ENCODE measurements at places on chromosomes 6 and 20.

DNA sequence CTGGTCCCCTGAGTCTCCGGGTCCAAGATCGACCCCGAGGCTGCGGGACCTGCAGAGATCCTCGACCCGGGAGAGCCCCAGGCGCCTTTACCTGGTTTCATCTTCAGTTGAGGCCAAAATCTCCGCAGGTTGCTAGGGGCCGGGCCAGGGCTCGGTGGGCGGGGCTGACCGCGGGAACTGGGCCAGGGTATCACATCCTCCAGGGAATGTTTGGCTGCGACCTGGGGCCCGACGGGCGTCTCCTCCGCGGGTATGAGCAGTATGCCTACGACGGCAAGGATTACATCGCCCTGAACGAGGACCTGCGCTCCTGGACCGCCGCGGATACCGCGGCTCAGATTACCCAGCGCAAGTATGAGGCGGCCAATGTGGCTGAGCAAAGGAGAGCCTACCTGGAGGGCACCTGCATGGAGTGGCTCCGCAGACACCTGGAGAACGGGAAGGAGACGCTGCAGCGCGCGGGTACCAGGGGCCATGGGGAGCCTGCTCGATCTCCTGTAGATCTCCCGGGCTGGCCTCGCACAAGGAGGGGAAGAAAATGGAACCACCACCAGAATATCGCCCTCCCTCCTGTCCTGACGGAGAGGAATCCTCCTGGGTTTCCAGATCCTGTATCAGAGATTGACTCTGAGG is 53.8 kb upstream of the POLR1H start:
- no peak for DNase-seq

DNA sequence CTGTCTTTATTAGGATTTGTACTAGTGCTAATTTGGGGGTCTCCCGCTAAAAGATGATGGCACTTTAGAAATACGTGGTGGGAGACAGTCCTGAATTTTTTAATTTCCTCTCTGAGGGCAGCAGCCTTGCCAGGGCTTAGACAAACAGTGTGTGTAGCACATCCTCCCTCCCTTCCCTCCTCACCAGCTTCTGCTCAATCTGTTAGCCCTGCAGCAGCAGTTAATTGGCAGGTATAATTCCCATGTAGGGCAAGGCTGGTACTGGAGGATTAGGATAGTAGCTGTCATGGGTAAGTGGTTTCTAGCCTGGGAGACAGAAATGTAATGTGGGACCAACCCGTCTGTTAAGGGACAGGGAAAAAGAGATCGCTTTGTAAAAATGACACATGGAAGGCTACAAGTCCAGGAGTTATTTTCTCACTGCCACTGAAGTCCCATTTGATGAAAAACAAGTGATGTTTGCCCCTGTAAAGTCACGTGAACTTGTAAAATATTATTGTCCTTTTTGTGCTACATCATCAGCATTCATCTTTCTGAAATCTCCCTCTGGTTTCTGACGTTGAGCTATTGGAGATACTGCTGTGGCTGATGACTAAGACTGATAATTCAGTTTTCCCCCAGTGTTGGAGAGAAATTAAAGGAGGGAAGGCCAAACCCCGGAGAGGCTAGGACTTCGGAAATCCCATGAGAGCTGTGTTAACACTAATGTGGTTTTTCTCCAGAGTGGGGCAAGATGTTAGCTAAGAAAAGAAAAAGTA is 40.6 kb downstream of the CTNNBL1 start:
- DNase-seq, result no peak

- peak; percentile 94 for DNase-seq
These were observed 58.6 kb downstream of the SYNJ2 start for GRCh38 chr6:158040051-158040803.

DNA sequence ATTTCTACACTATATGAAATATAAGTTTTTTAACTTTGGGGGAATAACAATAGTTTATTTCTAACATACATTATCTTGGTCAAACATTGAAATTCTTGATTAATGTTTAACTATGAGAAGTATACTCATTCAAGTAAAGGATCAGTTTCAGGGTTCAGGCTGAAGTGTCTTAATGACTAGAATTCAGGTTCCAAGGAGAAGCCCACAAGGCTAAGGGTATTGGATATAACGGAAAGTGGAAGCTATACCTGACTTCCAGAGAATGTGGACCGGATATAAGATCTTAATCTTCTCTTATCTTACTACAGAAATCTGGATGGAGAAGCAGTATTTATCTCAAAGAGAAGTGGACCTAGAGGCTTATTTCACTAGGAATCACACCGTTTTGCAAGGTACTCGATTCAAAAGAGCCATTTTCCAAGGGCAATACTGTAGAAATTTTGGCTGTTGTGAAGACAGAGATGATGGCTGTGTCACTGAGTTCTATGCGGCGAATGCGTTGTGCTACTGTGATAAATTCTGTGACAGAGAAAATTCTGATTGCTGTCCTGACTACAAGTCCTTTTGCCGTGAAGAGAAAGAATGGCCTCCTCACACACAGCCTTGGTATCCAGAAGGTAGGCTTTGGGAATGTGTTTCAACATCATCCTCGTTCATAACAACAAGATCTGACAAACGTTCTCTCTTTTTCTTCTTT is at the start of gene TINAG:
TSS of gene TINAG (plus strand) at position 153 of the 697 bp plus-strand sequence. CDS start at position 263, 110 bp downstream.
- DNase-seq, result no peak

DNA sequence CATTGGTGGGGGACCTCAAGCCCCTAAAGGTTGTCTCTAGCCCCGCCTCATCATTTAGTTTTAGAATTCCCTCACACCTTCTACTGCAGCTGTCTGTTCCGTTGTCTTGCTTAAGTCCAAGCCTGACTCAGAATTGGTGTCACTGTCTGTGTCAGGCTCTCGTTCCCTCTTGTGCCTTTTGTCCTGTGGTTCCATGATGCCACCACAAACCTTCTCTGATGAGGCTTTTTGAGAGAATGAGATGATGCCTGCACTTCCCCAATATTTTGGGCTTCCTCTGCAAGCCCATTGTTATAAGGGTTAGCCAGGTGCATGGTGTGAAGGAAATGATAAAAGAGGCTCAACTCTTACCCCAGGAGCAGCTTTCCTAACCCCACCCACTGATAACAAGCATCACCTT is 8.1 kb upstream of the AKIRIN2 start:
- no peak for DNase-seq

DNA sequence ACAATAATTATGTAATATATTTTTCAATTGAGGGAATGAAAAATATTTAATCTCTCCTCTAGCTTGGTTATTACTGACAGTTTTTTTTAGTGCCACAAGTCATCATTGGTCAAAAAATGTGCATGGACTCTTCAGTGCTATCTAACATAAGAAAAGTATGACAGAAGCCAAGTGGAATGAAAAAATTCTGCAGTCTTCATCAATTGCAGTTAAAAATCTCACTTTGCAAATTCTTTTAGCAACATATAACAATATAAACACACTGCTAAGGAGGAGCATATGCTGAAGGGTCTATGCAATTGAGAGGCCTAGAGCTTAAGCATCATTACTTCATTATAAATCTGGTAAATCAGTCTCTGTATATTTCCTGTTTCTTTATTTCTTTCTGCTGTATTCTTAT is 175.1 kb downstream of the ARHGAP18 start:
- no peak for DNase-seq

DNA sequence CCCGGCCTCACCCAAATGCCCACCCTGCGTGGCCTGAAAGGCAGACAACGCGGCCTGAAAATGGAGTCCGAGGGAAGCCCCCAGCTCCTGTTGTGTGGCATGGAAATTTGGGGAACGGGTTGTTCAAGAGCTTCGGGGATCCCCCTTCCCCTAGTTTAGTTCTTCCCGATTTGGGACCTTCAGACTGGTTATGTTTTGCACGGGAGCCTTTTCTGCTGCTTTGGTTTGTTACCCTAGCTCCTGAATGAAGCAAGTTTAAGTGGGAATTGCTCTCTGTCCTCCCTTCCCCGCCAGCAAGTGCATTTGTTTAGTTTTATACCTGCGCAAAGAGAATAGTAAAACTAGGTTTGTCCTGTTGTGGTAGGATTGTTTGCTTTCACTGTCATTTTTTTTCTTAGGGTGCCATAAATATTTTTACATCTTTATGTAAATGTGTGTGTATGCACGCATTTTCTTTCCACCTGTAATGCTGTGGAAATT is 604 bp downstream of the SH3BGRL2 start:
- peak; percentile 50 for DNase-seq

DNA sequence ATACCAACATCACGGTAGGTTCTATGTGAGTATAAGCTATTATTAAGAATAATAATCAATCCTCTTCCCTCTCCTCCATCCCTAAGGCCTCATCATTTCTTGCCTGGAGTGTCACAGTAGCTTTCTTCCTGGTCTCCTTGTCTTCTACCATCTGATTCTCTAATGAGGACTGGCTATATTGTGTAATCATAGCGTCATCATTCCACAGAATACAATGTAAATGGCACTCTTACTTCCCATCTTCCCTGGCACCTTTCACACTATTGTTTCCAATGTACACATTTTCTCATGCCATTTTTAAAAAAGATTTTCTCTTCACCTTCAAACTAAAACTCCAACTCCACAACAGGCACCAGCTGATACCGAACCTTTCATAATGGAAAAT is 2.2 kb upstream of the BTN3A2 start:
- DNase-seq, result no peak

GRCh38 chr6:134654751-134655150 is 295.1 kb downstream of the ALDH8A1 start:
- no peak for DNase-seq

DNA sequence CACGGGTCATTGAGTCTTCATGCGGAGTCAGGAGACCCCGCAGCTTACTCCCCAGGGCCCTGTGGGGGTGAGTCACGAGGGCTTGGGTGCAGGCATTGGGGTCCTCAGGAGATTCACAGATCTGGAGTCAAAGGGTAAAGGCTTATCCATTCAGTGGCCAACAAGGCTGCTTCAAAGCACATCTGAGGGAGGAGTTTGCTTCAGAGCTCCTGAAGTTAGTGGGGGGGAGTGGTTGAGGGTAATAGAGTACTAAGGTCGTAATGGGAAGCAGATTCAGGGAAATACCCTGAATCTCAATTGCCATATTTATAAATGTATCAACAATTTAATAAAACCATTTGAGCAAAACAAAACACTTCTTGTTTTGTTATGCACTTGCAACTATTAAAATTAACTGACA is 37.3 kb downstream of the SH3BGRL2 start:
- no peak for DNase-seq

GRCh38 chr6:148983966-148984365 is 237.1 kb downstream of the UST start:
- DNase-seq, result no peak

- no peak for DNase-seq
These were observed 24.0 kb upstream of the GATA5 start for GRCh38 chr20:62499758-62500236.

- no peak for DNase-seq
These were observed 67.0 kb upstream of the SIRPA start for GRCh38 chr20:1827974-1828785.

GRCh38 chr6:111591370-111591900 is 14.2 kb downstream of the TRAF3IP2 start:
- DNase-seq, result no peak

- DNase-seq, result no peak
These were observed 10.5 kb downstream of the SUMO4 start for GRCh38 chr6:149410557-149410956.

DNA sequence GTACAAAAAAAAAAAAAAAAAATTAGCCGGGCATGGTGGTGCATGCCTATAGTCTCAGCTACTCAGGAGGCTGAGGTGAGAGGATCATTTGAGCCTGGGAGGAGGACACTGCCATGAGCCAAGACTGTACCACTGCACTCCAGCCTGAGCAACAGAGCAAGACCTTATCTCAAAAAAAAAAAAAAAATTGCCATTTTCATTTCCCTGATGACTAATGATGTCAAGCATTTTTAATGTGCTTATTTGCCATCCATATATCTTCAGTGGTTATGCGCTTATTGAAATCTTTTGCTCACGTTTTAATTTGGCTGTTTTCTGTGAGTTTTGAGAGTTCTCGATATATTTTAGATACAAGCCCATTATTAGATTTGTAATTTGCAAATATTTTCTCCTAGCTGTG is 46.7 kb downstream of the PFDN4 start:
- DNase-seq, result no peak

GRCh38 chr6:43464337-43464736 is 9.0 kb upstream of the DLK2 start:
- no peak for DNase-seq

DNA sequence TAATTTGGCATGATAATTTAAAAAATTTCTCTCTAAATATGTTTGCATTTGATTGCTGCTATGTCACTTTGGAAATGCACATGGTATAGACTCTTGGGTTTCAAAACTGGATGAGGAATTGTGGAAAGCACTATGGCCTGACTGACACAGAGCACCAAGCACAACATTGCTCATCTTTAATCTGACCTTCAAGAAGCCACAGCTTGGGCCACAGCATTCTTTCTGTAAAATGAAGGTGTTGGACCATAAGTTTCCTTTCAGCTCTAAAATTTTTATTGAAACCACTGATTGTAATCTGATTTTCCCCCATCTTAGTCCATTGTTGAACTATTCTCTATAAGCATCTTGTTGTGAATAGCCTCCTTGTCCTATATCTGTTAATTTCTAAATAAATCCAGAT is 41.0 kb downstream of the QKI start:
- DNase-seq, result no peak

- DNase-seq, result peak; percentile 19
These were observed 1.7 kb downstream of the CABLES2 start for GRCh38 chr20:62405108-62405980.

DNA sequence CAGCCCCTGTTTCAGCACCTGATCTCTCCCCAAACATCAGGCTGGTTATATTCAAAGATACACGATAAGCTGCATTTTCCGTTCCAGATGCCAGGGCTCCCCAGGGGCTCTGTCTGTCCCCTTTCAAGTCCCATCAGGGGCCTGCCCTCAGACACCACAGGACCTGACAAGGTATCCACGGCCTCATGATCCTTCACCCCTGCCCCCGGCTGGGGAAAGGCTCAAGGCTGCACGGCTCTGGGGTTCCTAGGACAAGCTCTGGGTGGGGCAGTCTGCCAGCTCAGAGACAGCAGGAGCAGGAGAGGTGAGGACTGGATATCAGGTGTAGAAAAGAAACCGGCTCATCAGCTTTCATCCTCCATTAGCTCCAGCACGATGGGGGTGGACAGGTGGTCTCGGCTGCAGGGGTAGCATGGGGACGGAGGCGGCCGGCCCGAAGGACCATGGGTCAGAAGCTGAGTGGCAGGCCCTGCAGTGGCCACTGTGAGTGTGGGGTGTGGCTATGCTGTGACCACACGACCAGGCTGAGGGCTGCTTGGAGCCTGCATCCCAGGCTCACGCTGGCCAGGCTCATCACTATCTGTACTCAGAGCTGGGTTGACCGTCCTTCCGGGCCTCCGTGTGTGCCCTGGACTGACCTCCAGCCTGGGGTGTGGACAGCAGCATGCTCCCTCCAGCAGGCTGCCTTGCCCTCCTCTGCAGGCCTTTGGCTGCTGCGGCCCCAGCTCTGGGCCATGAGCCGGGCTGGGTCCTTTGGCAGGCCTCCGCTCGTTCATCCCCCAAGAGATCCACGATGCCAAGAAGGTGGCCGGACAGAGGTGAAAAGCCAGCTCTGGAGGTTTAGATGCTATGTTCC is 386.2 kb downstream of the THBS2 start:
- no peak for DNase-seq

- peak; percentile 72 for DNase-seq
These were observed at the start of gene KCNQ5 for GRCh38 chr6:72621291-72622093. Gene KCNQ5 (plus strand): TSS chr6:72622064.

DNA sequence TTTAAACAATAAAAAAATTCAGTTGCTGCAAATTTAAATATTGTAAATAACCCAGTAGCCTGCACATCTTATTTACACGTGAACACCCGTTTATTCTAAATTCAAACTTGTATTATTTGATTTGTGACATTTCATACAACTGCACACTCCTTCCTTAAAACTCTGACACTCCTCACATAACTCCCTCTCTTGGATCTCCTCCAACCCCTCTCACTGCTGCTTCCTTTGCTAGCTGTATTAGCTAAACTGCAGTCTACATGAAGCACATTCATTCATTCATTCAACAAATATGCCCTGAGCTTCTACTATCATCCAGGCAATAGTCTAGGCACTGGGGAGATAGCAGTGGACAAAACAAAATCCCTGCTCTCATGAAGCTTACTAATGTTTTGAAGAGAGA is 47.0 kb downstream of the FBXL4 start:
- DNase-seq, result no peak

Data from OCI-M1 (cell line).